Left ventricle myocardium inferior (tissue), 1 donor: ENCODE measurements at places on chromosomes 1 and 21.

- no peak for DNase-seq
Observed at GRCh38 chr21:41836166-41837015, 42.8 kb downstream of the PRDM15 start.

DNA sequence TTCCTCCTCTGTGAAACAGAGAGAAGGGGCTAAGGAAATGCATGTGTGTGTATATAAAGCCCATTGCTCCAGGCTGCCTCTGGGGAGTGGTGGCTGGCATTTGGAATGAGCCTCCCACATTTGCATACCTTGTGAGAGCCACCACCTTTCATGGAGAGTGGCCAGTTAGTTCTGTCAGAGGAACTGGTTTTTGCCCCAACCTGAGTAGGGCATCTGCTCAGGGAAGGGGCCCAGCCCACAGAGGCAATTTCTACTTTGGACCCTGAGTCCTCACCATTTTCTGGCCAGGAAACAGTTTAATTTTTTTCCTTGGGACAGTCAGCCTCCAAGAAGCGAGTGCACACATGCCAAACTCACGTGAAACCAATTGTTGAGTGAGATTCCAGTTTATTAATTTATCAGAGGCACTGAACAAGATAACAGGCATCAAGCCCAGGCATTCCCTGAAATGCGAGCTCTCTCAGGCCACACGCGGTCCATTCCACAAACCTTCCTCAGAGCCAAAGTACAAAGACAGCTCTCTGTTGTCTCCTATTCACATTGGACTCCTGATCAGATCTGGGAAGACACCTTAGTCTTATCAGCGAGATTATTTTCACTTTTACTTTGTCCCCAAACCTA lies 1.0 kb upstream of the SLC6A9 start:
- no peak for DNase-seq

- DNase-seq: no peak
Observed at GRCh38 chr1:240808381-240808780, 196.4 kb upstream of the GREM2 start.

DNA sequence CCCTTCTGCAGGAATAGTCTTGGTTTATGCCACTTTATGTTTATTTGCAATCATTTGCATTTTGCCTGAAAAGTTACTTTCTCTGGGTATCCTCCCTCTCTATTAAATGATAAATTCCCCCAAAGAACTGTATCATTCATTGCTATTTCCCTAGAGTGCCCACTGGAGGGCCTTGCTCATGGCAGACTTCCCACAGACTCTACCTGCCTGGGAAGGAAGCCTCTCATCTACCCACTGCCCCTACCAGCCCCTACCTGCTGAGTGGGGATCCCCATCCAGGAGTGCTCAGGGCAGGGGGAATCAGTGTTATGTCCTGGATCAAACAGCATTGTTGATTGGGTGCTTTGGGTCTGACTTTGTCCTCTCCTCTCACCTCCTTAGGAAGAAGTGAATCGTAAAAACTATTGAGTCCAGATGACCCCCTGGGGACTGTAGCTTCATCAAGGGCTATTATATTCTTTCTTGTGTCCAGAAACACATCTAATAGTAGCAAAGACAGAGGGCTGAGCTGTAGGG lies 6.8 kb upstream of the LRRN2 start:
- DNase-seq: no peak

GRCh38 chr1:201713086-201713810 lies 115.7 kb upstream of the IPO9 start:
- peak; percentile 93 for DNase-seq

GRCh38 chr21:38300141-38300578 lies 43.4 kb downstream of the KCNJ15 start:
- DNase-seq: no peak

DNA sequence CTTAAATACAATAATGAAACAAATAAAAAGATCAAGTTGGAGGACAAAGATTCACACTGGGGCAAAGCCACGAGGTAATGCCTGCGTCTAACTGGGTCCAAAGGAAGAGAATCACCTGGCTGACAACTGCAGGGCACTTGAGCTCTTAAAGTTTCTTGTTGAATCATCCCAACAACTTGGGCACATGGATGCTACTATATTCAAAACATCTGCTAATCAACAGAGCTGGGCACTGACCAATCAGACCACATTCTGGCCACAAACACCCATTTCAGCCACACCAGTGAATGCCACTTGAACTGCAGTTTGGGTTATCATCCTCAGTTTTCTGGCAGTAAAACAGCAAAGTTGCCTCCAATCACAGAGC lies 51.0 kb downstream of the ABCA4 start:
- no peak for DNase-seq

- peak; percentile 54 for DNase-seq
Observed at GRCh38 chr1:3453891-3454810, at the start of gene ARHGEF16. Gene ARHGEF16, plus strand, starts transcription at chr1:3454665. Its CDS starts 8,420 bp downstream, at chr1:3463085.

- DNase-seq: no peak
Observed at GRCh38 chr1:84719543-84720217, 29.4 kb upstream of the SSX2IP start.

DNA sequence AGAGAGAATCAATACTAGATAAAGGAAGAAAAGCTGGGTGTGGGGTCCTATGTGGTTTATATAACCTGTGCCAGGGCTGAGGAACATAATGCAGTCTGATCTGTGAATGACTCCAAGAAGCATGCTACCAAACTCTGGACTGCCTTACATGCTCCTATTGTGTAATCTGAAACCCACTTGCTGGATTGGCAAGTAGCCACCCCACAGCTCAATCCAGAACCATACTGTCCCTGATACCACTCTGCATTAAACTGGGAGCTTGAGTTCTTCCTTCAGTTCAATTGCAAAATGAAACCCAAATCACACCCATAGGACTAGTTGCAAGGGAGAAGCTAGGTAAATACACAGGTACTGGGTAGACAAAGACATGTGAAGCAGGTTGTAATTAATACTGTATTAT lies 115.4 kb upstream of the NEGR1 start:
- no peak for DNase-seq

- DNase-seq: no peak
Observed at GRCh38 chr1:9352377-9353134, 59.9 kb downstream of the SPSB1 start.

GRCh38 chr1:20078711-20079110 lies 8.7 kb downstream of the PLA2G5 start:
- no peak for DNase-seq

DNA sequence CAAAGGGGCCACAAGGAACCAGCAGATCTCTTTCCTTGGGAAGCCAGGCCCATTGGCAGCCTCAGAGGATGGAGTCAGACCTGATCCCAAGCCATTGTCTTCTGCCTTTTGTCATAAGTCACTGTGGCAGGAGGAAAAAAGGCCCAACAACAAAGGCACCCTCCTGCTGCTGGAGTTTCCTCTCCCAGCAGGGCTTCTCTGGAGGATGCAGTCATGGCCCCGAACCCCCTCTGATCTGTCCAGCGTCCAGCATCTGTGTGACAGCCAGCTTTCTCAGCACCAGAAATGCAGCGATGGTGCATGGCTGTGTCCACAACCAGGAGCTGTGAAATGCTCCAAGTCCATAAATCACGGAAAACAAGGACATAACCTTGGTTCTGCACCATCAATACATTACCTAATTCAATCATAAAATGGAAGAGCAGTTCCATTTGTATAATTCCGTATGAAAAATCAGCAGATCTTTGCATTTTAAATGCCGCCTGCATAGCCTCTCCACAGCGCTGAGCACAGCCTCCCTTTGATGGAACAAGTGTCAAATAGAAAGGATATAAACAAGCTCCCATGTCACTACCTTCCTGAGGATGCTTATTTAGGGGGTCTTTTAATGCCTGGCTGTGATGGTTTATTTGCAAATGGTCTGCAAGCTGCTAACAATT lies 30.6 kb downstream of the AJAP1 start:
- no peak for DNase-seq

DNA sequence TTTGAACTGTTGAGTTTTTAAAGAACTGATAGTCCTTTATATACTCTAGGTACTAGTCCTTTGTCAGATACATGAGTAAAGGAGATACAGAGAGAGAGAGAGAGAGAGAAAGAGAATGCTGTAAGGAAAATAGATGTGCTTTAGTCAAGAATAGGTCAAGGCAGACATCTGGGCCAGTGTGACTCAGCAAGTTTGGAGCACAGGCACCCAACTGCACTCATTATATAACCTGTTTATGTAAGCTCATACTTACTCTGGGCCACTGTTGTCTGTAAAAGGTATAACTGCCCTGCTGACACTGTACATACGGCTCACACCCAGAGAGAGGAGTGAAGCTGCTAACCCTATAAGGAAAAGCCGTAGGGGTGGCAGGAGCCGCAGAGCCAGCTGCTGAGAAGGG lies 32.2 kb upstream of the AKT3 start:
- no peak for DNase-seq

DNA sequence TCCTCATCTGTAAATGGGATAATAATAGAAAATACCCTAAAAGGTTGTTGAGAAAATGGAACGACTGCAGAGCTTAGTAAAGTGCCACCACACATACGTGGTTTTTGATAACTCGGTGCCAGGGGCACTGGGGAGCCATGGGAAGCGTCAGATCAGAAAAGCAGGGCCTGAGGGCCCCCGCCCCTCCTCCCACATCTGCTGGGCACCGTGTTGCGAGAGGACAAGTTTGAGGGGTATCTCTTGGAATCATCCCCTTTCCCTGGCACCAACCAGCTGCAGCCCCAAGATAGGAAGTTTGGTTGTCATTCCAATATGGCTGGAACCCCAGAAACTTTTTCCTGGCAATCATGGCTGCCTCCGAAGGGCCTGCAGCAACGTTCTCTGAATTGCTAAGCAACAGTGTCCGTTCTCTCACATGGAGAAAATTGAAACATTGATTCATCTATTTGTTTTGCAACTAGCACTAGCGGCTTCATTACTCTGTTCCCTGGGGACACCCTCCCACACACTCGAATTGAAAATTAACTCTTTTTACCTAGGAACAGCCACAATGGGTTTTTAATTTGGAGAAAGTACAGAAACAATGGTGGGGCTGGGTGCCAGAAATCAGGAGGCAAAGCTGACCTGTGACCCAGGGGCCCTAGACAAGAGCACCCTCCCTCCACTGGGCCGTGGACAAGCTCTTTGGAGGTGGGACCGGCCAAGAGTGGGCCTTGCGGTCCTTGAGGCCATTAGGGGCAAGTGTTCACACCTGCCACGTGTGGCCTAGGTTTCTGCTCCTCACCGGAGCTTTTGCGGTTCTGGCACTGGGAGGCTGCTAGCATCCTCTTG lies 190.0 kb upstream of the VAMP3 start:
- DNase-seq: no peak

DNA sequence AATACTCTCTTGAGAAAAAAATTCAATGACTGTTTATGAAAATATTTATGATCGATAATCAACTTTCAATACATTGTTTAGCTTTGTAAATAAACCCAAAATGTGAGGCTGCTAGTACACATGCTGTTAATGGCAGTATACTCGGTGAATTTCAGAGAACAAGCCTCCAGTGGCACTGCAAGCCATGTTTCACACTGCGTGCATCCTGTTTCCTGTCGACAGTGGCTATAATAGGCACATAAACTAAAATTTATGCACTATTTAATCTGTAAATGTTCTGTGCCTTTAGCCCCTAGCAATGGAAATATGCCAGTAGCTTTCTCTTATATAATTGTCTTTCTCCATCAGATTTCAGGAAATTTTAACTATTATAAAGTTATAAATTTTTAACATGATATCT lies 26.3 kb upstream of the RGS18 start:
- no peak for DNase-seq

GRCh38 chr1:230284891-230285290 lies 141.2 kb downstream of the PGBD5 start:
- DNase-seq: no peak

DNA sequence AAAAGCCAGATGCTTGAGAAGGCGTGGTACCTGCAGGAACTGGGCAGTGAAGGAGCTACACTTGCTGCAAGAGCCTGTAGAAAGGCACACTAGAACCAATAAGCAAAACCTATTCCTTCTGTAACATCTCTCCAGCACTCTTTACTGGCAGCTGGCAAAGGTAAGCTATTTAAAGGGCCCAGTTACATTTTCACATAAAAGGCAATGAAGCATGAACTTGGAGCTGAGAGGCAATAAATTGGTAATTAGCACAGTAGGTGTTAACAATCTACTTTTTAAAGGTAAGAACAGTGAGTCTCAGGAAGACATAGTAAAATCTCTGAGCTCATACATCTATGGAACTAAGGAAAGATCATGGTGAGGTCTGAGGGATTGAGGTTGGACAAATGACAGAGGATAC lies 167.1 kb upstream of the OLFM3 start:
- no peak for DNase-seq
